ENCODE measurements at places on chromosomes 3 and 15.

DNA sequence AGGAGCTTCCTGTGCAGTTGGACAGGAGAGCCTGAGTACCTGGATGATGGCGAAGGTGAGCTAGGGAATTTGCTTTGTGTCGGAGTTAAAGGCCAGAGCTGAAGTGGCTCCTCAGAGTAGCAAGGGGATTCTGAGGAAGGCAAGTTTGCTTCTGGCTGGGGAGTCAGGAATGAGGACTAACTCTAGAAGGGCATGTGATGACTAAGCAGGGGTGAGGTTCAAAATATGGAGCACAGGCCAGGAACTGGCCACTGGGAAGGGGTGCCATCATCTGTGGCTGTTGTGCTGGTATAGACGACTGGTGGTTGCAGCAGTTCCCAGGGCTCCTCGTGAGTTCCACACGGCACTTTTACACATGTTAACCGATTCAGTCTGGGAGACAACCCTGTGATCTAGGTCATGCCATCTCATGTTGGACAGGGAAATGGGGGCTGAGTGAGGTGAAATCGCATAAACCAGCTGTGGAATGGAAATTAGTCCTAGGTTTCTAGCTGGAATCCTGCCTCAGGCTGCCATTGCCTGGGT is 100.8 kb downstream of the EEFSEC start:
- no peak for DNase-seq

GRCh38 chr3:50299929-50300680 is 900 bp upstream of the HYAL3 start:
- no peak for DNase-seq

- no peak for DNase-seq
Observed at GRCh38 chr3:130932979-130933378, 39.1 kb downstream of the ATP2C1 start.

GRCh38 chr3:197501879-197502620 is 53.7 kb downstream of the BDH1 start:
- no peak for DNase-seq

DNA sequence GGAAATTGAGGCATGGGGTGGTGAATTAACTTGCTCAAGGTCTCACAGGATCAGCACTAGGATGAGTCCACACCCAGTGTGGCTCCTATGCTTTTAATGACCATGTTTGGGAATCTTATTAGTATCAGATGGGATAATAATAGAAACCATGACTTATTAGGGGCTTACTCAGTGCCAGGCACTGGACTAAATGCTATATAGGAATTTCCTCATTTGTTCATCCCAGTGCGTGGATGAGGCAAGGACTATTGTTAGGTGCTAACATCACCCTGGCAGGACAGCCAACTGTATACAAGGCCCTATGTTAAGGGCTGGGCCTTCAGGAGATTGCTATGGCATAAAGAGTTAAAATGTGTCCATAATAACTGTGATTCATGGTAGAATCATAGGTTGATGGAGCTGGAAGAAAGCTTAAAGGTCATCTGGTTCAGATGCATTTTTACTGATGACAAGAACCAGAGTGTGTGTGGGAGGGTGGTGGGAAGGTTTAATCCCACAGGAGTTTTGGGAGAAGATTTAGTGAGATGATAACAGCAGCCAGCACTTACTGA is 4.7 kb upstream of the FEM1B start:
- no peak for DNase-seq

- no peak for DNase-seq
Observed at GRCh38 chr3:30707825-30708224, 101.4 kb downstream of the TGFBR2 start.

DNA sequence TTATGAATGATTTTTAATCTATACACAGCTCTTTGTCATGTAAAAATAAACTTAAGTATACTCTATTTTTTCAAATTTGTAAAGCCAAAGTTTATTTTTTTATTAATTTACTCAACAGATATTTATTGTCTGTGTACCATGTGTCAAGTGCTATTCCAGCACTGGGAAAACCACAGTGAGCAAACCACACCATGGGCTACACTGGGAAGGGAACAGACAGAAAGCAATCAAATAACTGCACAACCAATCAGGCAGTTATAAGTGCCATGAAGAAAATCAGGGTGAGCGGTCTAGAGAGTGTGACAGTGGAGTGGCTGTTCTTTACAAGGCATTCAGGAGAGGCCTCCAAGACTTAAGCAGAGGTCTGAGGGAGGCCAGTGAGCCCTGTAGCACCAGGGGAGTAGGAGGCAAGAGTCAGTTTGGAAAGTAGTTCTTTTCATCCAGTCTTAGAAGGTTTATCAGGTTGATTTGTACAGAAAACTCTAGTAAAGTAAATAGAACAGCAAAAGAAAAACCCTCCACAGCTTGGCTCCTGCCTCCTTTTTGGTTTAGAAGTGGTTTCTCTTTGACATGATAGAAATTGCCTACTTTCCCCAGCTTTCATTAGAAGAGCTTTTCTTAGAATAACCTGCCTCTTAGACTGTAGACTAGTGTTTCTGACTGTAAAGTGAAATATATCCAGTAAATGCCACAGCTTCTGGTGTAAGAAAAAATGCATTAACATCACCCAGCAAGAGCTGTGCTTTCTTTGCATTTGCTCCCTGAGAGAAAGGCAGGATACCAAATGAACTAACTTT is 13.7 kb downstream of the EIF2AK4 start:
- no peak for DNase-seq

DNA sequence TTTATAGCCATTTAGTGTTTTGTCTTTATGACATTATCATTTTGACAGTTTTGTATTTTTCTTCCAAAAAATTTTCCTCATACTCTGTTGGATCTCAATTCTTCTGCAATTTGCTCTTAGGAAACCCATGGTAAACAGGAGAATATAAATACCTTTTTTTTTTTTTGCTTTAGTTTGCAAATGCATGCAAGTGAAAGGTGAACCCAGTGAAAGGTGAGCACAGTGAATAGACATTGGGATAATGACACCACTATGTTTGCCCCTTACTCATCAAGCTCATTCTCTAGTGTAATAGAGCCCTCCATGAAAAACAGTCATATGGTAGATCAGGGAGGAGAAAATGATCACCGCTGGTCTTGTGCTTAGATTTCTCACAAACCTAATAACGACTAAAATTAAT is 59.0 kb upstream of the TRPC1 start:
- DNase-seq: no peak

GRCh38 chr3:41290736-41291135 is 91.4 kb downstream of the CTNNB1 start:
- no peak for DNase-seq

DNA sequence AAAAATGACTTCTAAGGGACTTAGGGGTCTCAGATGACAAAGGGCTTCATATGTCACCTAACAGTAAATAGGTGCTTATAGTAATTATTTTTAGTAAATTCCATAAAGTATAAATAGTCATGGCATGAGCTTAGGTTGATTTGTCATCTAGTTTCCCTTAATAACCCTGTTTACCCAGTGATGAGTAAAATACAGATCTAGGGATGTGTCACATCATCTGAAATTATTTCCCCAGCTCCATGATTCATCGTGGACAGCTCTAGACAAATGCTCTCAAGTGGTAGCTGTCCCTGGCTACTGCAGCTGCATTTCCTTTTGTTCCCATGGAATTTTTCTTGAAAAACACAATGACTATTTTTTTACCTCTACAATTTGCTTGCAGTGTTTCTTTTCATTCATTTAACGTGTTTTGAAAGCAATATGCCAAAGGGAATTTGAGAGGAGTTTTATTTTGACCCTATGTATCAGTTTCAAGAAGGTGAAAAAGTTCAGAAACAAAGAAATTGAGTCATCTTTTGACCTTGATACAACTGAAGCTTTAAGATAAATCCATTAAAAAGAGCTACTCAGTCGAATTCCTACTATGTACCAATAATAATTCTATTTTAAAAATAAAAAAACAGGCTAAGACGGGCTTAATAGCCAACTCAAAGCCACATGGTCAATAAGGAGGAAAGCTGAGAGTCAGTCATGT is 241.6 kb downstream of the KCNMB2 start:
- DNase-seq: no peak

DNA sequence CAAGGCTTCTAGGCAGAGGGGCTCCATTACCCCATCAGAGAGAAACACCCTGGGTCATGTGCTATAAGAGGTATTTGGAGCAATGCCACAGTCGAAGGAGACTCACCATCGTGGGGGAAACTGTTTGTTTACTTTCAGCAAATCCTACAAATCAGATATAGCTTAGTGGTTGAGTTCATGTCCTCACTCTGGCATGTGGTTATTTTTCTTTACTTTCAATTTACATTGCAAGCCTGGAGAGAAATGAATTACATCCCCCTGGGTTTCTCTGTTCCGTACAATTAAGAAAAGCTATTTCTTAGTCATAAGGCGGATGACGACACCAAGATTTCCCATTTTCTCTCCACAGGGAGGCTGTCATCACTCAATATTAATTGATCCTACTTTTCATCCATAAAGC is 36.9 kb downstream of the RFTN1 start:
- no peak for DNase-seq

- DNase-seq: no peak
Observed at GRCh38 chr3:57292897-57293526, 527 bp upstream of the ASB14 start.

DNA sequence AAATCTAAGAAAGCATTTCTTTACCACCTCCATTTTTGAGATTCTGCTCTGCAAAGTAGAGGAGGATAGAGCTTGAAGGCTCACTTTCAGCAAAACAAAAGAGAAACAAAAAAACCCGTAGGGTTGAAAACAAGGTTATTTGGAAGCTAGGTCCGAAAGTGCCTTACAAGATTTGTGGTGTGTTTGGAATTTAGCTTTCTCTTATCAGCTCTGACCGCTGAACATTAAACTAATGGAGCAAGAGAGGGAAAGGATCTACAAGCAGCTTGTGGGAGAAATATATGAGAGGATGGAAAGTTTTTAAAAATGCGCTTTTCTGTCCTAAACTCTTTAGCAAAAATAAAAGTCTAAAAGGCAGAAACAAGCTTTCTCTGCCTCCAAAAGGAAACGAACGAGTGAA is 545.5 kb downstream of the NTRK3 start:
- no peak for DNase-seq

- DNase-seq: no peak
Observed at GRCh38 chr3:170709046-170709445, 123.2 kb upstream of the SLC7A14 start.

- DNase-seq: no peak
Observed at GRCh38 chr15:100314809-100315400, 26.9 kb downstream of the ADAMTS17 start.

- DNase-seq: no peak
Observed at GRCh38 chr3:81581966-81582599, 179.4 kb downstream of the GBE1 start.

DNA sequence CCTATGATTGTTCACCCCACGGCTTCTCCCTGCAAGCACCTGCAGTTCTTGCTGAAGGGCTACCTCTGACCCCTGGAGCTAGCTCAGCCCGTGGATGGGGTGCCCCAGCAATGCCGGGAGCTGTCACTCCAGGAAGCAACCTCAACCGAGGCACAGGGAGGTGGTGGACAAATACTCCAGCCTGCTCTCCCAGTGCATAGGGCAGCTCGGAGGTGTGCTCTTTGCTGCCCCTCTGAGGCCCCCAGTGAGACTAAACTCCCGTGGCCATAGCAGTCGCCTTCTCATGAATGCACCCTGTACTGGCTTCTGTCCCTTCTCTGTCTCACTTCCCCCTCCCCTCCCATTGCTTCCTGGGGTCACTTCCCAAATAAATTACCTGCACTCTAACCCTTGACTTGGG is 48.5 kb downstream of the LINGO1 start:
- no peak for DNase-seq

GRCh38 chr3:13587442-13587841 is 38.5 kb downstream of the FBLN2 start:
- no peak for DNase-seq

DNA sequence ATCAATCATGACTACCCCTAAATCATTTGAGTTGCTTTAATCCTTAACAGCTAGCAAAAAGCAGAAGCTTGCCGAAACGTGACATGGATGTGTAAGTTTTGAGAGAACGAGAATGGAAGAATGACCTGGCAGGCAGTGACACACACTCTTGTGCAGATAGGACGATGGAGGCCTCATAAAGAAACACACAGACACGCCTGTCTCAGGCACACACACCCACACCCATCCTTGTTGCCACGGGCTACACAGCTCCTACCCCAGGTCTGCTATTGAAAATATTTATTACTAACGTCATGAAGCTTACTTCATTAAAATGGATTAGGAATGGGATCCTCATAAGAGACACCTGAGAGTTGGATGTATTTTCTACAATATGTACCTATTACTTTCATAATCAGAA is 8.5 kb downstream of the MYO5C start:
- no peak for DNase-seq

DNA sequence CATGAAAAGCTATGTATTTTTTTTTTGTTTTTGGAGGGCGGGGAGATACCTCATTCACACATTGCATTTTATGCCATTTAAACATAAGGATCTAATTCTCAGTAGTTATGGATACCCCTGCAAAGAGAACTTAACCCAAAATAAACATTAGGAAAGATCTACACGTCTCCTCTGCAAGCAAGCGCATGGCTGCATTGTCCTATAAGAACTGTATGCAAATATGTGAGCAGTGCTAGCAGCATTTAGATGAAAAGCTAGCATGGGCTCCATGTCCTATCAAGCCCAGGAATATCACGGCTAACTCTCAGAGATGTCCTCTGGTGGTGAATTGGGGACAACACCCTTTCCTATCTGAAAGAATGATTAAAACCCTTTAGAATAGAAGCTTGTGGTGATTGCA is 292.8 kb downstream of the MEX3B start:
- no peak for DNase-seq

GRCh38 chr3:163971861-163972260 is 1106.4 kb downstream of the SI start:
- no peak for DNase-seq

DNA sequence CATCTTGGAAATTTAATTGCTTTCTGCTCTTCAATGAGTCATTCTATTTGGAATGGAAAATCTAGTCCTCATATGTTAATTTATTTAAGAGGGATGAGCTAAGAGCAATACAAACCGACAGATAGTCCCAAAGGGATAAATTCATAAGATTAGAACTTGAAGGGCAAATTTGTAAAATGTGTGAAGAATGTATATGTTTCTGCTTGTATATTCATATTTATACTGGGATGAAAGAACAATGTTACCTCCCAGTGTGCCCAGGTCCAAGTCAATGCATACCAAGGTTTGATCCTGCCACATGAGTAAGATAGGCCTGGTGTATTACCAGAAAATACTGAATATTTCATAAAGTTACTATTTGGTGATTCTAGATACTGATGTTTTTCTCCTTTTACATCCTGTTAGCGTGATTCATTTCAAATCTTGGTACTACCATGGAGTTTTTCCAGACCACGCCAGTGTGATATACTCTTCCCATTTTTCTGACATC is 255.6 kb upstream of the SEMA6D start:
- DNase-seq: no peak

- no peak for DNase-seq
Observed at GRCh38 chr3:161239700-161240099, 18.6 kb downstream of the NMD3 start.

Measured in stimulated activated naive CD4-positive, alpha-beta T cell treated with Interleukin-2 at 50 U/mL for 16 hours (primary cell).